ENCODE measurements at places on chromosomes 3 and 15. TPM values are rescaled to one million over a fixed set of nuclear protein-coding genes. Genes with fewer than 3 reads are reported as not detected.
A peak's percentile ranks its signal among the peaks of the same experiment; 100 is the strongest.

DNA sequence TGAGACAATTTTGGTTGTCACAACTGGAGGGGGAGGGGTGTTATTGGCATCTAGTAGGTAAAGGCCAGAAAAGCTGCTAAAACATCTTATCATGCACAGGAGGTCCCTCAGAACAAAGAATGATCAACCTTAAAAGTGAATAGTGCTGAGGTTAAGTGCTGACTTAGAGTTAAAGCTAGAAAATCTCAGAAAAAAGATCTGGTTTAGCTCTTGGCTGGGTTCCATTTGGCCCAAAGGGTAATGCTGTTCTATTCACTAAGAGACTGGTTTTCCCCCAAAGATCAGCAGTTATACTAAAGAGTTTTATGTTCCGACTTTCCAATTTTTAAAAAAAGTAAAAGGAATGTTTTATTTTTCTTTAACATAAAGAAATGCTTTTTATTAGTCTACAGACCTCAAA is 15.6 kb downstream of the DCBLD2 start:
- no peak overlapping the region for H3K4me3 ChIP-seq
- no peak for DNase-seq
- no peaks in the 10 kb centered on the region for H3K36me3 ChIP-seq
- no peaks in the 10 kb centered on the region for H3K27me3 ChIP-seq
- H3K4me1 ChIP-seq, result no peaks in the 10 kb centered on the region
- H3K27ac ChIP-seq, result no peak overlapping the region

- H3K4me3 ChIP-seq, result no peak overlapping the region
- H3K27ac ChIP-seq, result no peak overlapping the region
- H3K27me3 ChIP-seq, result no peaks in the 10 kb centered on the region
- H3K4me1 ChIP-seq, result no peaks in the 10 kb centered on the region
- no peak for DNase-seq
- no peaks in the 10 kb centered on the region for H3K36me3 ChIP-seq
These were observed 173.5 kb downstream of the ATP10A start for GRCh38 chr15:25689592-25689991.

- no peak overlapping the region for H3K4me3 ChIP-seq
- no peaks in the 10 kb centered on the region for H3K27me3 ChIP-seq
- no peak for DNase-seq
- H3K27ac ChIP-seq, result no peak overlapping the region
- peaks cover 8% of the 10 kb centered on the region for H3K4me1 ChIP-seq
These were observed 12.7 kb upstream of the HACD2 start for GRCh38 chr3:123597561-123597960.

DNA sequence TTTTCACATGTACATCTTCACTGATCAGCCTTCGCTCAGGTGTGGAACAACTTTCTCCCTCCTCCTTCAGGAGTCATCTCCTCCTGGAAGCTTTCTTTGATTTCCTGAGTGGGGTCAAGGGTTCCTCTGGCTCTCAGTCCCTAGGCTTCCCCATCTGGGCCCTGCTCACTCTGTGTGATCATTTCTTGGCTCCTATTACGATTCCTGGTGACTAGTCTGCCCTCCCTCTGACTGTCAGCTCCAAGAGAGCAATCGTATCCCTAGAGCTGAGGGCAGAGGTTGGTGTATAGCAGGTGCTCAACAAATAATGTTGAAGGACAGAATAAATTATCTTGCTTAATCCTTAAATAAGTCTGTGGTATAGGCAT is 15.3 kb upstream of the PRKCD start:
- no peak overlapping the region for H3K4me3 ChIP-seq
- H3K27me3 ChIP-seq, result no peaks in the 10 kb centered on the region
- DNase-seq, result no peak
- no peak overlapping the region for H3K27ac ChIP-seq
- H3K36me3 ChIP-seq, result no peaks in the 10 kb centered on the region
- H3K4me1 ChIP-seq, result peaks cover 12% of the 10 kb centered on the region

Gene ST6GAL1
- polyA plus RNA-seq, result 425 TPM

DNA sequence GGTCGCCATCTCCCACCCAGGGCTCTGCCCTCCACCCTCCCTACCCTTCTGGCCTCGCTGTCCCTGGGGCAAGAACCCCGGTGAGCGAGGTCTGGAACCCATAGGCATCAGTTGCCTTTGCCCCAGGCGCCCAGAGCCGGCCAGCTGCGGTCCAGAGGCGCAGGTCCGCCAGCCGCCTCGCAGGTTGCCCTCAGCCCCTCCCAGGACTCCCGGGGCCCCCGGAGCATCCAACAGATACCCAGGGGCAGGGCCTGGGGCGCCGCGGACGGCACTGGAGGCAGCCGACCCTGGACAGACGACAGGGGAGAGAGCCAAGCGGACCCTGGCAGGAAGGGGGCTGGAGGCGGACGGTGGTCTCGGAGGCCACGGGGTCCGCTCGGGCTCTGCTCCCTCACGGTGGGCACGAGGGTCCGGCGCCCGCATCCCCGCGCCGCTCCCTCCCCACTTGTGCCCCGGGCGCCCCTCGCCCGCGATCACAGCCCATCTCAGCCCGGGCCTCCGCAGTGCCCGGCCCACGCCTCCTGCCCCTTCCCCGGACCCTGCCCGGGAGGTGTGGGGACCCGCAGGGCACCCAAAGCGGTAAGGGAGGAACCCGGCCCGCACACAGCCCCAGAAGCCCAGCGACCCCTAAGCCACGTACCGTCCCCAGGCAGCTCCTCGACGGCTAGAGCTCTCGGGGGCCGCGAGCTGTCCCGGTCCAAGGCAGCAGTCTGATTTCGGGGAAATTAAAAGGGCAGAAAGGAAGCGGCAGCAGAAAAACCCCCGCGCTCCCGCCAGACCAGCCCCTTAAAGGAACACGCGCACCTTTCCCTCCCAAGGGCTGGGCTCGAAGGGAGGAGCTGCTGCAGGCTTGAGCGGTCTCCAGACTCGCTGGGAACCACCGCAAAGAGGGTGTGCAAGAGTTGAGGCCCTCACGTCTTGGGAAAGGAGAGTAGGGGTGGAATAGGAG is at the start of gene HAPLN3:
Gene HAPLN3 (minus strand): TSS at position 726 of the 949 bp plus-strand sequence. CDS start 8,246 bp downstream, outside the sequence.
- no peaks in the 10 kb centered on the region for H3K36me3 ChIP-seq
- H3K4me1 ChIP-seq, result peaks cover 12% of the 10 kb centered on the region
- peaks cover 3% of the 10 kb centered on the region for H3K27me3 ChIP-seq
- peak within 1 kb of the TSS; percentile 34 for H3K4me3 ChIP-seq

DNA sequence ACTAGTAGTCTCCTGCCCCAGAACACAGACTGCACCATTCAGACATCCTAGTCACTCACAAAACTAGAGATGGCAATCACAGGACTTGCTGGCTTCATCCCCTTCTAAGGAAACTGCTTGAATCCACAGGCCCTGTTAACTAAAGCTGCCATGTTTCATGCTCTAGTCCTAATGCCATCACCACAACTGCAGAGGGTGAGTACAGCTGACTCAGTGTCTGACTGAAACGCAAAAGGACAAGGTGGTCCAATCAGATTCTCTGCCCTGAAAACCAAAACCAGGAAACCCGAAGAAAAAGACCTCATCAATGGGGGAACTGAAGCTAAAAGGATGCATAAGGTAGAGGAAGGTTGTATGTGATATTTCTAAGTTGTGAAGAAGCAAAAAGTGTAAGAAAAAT is 25.2 kb upstream of the TFDP2 start:
- H3K27me3 ChIP-seq, result no peaks in the 10 kb centered on the region
- peaks cover 11% of the 10 kb centered on the region for H3K36me3 ChIP-seq
- DNase-seq, result no peak
- no peak overlapping the region for H3K4me3 ChIP-seq

Gene GUCA1C
- not detected for polyA plus RNA-seq

Gene TM2D3
- 43.2 TPM for polyA plus RNA-seq

DNA sequence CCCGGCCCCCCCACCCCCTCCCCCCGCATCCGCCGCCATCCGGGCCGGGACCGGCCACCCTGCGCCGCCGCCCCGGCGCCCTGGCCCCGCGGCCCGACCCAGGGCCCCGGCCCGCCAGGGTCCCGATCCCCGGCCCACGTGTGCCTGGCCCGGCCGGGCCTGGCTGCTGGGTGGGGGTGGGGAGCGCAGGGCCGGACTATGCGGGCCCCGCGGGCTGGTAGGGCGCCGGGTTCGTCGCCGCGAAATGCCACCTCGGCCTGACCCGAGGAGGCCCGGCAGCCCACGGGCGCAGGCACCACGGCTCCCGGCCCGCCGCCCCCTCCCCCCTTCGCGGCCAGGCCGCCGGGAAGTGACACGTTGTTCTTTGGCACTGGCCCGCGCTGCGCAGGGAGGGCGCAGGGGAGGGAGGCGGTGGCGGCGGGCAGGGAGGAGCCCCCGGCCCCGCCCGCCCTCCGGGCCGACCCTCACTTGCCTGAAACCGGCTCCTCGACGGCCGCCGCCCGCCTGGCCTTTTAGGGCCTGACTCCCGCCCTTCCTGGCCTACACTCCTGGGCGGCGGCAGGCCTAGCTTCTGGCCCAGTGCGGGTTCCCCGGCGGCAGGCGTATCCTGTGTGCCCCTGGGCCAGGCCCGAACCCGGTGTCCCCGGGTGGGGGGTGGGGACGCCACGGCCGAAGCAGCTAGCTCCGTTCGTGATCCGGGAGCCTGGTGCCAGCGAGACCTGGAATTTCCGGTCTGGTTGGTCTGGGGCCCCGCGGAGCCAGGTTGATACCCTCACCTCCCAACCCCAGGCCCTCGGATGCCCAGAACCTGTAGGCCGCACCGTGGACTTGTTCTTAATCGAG is 515 bp downstream of the EIF4G1 start:
- H3K27ac ChIP-seq, result peak overlapping the region; percentile 88
- H3K36me3 ChIP-seq, result peaks cover 11% of the 10 kb centered on the region
- DNase-seq, result peak; percentile 75

DNA sequence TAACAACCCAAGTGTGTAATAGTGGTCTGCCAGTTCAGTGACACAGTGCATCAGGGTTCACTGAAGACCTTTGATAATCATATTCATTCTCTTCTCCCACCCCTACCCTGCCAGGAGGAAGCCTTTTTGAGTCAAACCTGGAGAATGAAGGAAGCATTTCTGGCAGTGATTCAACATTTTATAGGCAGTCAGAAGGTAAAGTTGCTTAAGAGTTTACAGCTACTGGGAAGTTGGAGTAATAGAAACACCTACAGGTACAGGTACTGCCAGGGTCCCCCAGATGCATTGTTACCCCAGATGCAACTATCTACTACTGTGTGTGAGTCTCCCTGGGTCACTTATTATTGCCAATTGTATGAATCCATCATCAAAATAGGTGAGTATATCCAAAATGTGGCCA is 146.9 kb upstream of the EIF1B start:
- DNase-seq, result no peak
- H3K4me1 ChIP-seq, result peaks cover 2% of the 10 kb centered on the region
- H3K4me3 ChIP-seq, result no peak overlapping the region
- no peak overlapping the region for H3K27ac ChIP-seq
- H3K36me3 ChIP-seq, result no peaks in the 10 kb centered on the region
- no peaks in the 10 kb centered on the region for H3K27me3 ChIP-seq

All from liver (tissue), 10 donors.